ENCODE measurements at places on chromosomes 11 and 22.
A peak's percentile ranks its signal among the peaks of the same experiment; 100 is the strongest.

DNA sequence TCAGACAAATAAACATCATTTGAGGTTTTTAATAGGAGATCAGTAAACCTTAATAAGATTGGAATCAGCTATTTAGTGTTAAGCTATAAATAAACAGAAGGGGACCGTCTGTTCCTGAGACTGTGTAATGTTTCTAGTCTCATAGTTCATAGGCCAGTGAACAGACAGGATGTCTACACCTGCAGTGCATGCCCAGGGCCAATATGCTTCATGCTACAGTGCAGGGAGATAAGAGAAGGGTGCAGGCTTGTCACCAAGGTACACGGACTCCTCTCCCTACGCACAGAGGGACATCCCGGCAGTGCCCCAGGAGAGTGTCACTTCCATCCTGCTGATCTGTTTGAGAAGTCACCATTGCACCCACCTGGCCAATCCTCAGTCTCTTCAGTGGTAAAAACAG lies 148.6 kb downstream of the OPCML start:
- no peak for DNase-seq

- no peak for DNase-seq
Observed at GRCh38 chr11:11722246-11722645, 100.4 kb upstream of the GALNT18 start.

DNA sequence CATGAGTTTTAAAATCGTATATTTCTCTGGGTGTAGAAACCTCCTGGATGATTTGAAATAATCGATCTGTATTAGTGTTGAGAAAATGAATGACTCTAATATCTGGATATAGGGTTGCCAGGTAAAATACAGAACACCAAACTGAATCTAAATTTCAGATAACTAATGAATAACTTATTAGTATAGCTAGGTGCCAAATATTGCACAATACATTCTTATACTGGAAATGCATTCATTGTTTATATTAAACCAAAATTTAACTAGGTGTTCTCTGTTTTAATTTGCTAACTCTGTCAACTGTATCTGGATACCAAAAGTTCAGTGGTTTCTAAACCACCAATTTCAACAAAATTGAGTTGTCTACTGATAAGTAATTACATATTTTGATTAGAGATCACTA lies 2.5 kb upstream of the BIRC3 start:
- no peak for DNase-seq

DNA sequence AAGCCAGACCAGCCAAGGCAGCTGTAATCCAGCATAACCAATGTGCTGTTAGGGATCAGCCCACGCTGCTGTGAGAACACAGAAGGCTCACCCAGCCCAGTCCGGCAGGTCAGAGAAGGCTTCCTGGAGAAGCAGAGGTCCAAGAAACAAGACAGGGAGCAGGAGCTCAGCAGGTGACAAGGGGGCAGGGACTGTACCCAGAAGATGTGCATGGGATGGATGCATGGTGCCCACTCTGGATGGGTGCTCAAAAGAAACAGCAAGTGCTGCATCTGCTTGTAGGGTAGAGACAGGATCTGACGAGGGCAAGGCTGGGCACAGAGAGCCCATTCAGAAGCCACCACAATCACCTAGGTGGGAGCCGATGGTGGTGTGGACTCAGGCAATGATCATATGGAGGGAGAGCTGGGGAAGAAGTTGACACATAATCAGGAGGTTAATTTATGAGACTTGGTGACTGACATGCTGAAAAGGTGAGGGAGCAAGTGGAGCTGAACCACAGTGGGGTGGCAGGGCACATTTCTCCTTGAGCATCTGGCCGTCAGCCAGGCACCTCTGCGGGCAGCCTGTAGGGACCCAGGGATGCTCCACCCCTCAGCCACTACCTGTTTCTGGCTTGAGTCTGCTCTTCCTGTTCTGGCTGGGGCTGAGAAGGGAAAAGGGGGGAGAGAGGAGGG lies 102.3 kb upstream of the DRD2 start:
- DNase-seq: no peak

- DNase-seq: peak; percentile 83
Observed at GRCh38 chr22:30245181-30245984, 1.2 kb downstream of the LIF start.

DNA sequence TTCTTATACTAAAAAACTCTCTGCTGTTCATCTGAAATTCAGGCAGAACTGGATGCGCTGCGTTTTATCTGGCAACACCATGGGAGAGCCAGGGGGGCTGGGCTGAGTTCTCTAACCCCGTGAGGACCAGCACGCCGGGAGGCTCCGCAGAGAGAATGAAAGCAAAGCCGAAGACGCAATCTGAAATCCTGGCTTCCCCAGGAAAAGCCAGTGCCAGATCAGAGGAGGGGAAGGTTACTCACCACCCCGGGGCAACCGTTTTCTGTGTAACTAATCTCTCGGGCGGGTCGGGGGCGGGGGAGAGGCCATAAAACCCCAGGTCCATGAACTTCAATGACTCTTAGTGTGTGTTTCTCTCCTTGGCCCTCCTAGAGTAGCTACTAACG lies 99.4 kb downstream of the SHANK2 start:
- peak; percentile 77 for DNase-seq
